ENCODE measurements at places on chromosomes 1 and 21.

DNA sequence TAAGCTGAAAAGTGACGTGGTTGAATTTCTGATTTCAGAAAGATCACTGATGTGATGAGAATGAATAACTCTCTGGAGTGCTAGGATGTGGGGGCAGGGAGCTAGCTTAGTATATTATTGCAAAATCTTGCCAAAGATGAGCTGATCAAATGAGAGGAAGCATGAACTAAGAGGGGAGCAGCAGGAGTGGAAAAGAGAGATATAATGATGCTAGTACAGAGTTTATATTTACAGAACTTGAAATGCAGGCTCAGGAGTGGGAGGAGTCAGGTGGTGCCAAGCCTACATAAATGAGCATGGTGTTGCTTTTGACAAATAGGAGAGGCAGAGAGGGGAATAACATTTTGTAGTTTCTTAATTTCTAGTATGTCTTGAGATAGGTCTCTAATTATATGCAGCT is 38.1 kb upstream of the NBL1 start:
- DNase-seq, result no peak

DNA sequence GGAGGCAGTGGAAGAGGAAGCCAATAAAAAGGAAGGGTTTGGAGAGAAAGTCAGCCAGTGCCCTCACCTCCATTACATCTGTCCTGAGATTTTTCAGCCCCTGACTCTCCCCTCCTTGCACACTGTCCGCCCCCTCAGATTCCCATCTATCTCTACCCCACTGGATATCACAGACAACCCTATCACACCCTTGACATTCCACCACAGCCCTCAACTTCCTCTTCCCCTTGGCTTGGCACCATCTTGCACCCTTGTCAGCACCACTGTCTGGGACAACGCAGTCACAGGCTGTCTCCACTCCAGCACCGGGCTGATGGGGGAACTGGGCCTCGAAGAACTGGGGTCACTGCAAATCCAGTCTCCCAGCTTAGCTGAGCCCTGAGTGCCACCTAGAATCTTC is 14.2 kb upstream of the PLEKHA6 start:
- DNase-seq, result no peak

DNA sequence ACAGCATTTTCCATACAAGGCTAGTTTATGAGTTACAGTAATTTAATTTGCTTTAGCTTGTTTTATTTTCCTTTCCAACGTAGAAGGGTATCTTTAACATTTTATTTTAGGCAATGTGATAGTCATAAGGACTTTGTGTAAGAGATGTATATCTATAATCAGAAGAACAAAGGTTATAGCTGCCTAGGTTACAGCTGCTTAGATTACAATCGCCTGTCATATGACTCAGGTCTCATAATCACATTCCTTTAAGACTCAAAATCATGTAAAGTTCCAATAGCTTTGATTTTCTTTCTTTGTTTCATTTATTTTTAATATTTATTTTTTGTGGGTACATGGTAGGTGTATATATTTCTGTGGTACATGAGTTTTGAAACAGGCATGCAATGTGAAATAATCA is 37.8 kb upstream of the COP1 start:
- no peak for DNase-seq

DNA sequence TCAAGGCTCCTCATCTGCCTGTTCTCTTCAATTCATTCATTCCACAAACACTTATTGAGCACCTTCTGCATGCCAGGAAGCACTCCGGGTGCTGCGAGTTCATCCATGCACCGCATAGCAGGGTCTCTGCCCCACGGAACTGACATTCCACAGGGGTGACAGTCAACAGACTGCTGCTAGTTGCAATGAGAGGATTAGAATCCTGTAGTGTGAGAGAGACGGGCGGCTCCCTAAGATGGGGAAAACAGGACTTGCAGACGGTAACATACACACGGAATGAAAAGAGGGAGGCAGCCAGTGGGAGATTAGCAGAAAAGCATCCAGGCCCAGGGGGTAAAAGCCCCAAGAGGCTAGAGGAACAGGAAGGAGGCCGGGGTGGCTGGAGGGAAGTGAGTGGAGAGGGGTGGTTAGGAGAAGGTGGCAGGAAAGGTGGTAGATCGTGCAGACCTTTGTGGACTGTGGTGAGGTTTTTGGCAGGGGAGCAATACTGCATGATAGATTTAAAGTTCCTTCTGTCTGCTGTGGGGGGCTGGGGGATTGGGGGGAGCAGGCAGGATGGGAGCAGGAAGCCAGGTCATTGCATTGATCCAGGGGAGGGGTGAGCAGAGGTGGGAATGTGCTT is 6.6 kb downstream of the TNFRSF8 start:
- no peak for DNase-seq

DNA sequence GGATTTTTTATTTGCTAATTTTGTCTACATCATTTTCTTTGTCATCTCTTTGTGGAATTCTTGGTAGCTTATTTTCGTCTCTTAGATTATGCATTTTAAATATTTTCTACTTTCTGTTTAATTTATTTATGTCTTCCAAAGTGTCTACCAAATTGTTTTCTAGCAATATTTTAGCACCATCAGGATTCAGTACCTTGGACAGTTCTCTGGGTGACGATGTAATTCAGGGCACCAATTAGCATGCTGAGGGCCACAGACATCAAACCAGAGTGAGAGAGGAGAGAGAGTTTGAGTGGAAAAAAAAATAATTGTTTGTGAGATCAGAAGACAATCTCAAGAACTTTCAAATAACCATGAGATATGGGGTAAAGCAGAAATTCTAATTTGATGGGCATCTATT is 169.8 kb upstream of the CXADR start:
- DNase-seq, result peak; percentile 2

- DNase-seq, result no peak
Observed at GRCh38 chr1:158717344-158717743, 3.2 kb downstream of the OR6K3 start.

GRCh38 chr1:57791497-57791896 is 367.6 kb upstream of the DAB1 start:
- DNase-seq, result no peak

GRCh38 chr1:171422511-171422910 is 62.8 kb upstream of the PRRC2C start:
- DNase-seq, result no peak

DNA sequence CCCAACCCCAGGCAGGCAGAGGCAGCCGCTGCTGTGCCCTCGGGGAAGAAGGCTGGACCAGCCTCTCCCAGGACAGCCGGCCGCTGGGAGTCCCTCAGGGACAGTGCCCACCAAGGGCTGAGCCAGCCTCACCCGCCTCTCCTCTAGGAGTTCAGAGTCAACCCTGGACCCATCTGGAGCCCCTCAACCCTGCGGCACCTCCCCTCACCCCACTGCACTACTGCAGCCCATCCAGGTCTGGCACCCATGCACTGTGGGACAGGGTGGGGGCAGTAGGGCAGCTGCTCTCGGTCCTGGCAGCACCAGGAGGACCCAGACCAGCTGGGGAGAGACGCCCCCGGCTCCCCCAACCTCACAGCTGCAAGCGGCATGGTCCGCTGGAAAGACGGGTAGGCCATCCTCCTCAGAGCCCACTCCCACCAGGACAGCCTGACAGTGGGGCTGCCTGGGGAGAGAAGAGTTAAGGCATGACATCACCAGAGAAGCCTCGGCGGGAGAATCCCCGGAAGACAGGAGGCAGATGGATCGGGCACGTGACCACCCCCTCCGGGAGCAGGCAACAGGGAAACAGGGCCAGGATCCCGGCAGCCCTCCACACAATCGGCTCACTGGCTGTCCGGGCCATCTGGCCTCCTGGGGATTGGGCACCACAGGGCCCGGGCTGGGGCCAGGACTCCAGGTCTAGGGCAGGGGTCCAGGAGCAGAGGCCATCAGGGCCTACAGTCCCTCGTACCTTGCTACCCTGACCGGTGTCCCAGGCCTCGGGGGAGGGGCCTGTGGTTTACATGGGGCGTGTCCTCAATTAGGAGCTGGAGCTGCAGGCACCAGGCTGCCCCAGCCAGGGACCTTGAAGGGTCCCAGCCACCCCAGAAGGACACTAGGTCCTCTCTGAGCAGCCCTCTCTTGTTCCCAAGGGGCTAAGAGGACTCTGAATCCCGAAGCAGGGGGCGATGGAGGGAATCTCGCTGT is 3.1 kb downstream of the ACAP3 start:
- DNase-seq, result no peak

DNA sequence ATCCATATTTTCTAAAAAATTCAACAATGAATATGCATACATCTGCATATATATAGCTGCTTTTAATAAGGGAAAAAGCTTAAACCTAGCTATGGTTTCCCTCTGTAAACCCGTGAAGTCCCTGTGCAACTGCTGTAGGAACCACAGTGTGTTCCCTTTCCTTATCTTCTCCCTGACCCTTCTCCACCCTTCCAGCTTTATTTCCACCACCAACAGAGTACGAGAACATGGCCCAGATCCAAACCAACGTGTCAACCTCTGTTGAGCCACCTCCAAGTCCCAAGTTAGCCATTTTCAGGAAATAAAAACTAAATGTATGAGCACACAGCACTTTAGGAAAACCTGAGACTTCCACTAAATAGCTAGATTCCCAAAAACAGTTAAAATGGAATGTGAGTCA is 20.3 kb downstream of the SUSD4 start:
- DNase-seq, result no peak

DNA sequence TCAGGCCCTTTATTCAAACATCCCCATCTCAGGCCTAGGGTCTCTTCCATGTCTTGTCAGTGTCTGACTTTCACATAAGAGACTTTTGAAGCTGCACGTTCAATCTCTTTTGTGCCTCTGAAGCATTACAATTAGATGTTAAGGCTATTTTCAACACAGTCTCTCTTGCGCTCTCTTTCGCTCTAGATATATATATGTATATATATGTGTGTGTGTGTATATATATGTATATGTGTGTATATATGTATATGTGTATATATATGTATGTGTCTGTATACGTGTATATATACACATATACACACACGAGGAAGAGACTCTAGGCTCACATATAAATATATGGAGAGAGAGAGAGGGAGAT is 162.5 kb upstream of the RNPC3 start:
- DNase-seq, result no peak

- DNase-seq, result no peak
Observed at GRCh38 chr1:213683529-213683928, 304.2 kb upstream of the PROX1 start.

- no peak for DNase-seq
Observed at GRCh38 chr21:35036465-35037383, 12.4 kb downstream of the RUNX1 start.

GRCh38 chr1:176241385-176242015 is 34.4 kb upstream of the COP1 start:
- no peak for DNase-seq

DNA sequence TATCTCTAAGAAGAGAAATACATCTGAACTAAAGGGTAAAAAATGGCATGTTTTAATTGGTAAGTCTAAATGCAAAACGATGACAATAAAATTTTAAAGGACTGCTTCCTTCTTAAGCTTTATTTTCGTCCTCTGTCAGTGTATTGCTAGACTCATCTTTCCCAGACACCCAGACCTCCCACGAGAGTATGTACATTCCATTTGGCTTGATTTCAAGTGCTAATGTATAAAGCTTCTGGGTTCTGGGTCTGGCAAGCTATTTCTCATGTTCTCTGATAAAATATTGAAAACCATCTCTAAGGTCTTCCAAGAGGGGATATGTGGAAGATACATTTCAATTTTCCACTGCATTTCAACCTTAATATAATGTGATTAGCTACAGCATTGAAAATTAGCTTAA is 24.6 kb upstream of the SLC2A1 start:
- no peak for DNase-seq

- no peak for DNase-seq
Observed at GRCh38 chr21:39612233-39613040, at the start of gene B3GALT5. Gene B3GALT5, plus strand, starts transcription at chr21:39612940. Its CDS starts 47,620 bp downstream, at chr21:39660560.

- no peak for DNase-seq
Observed at GRCh38 chr1:232876506-232877364, 71.5 kb downstream of the MAP10 start.

DNA sequence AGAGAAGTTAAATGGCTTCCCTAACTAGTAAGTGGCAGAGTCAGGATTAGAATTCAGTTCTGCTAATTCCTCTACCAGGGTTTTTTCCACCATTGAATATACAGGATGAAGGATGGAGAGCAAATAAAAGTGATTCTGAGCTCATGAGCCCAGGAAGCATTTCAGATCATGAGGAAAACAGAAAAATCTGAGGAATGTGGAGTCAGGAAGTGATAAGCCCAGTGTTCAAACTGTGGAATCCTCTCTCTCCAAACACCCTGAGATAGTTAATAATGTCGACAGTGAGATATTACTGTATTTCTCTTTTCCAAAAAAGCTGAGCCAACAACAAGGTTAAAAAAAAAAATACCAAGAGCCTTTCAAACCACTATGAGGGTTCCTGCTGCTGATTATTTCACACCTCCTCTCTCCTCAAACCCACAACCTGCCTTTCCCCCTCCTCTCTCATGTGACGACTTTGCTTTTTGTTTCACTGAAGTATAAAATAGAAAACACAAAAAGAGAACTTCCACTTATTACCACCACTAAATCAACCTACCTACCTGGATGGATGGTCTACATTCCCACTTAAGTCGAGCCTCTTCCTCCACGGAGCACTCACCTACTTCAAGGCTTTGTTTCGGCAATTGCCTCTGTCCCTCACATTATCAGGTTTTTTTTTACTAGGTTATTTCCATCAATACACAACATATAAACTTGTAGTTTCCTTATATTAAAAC is 8.9 kb downstream of the SLAMF1 start:
- DNase-seq, result no peak

DNA sequence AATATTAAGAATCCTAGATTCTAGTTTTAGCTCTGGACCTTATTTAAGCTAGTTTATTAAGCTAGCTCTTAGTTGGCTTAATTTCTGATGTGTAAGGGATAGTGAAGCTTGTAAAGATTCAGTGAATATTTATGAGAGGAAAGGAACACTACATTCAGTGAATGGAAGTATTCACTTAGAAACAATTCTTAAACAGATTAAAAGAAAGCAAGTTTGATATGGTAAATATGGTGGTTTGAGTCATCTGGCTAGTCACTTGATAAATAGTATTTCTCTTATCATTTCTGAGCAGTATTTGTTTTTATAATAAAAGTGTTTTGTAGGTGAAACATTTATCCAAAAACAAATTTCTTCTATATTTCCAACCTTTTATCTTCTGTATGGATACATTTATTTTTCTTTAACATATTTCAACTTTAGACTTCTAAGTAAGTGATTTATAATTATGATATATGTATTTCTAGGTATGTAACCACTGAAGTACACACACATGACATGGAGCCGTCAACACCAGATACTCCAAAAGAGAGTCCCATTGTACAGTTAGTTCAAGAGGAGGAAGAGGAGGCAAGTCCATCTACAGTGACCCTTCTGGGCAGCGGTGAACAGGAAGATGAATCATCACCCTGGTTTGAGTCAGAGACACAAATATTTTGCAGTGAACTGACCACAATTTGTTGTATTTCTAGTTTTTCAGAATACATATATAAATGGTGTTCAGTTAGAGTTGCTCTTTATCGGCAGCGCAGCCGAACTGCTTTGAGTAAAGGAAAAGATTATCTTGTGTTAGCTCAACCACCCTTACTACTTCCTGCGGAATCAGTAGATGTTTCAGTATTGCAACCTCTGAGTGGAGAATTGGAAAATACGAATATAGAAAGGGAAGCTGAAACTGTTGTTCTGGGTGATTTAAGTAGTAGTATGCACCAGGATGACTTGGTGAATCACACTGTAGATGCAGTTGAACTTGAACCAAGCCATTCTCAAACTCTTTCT is 55.6 kb downstream of the SUCO start:
- no peak for DNase-seq

GRCh38 chr1:16443975-16444770 is 3.6 kb downstream of the NECAP2 start:
- no peak for DNase-seq

GRCh38 chr1:6082430-6082971 is 36.8 kb downstream of the KCNAB2 start:
- DNase-seq, result peak; percentile 72

Data from muscle of arm (tissue), 14 donors.